ENCODE measurements at places on chromosomes 3 and 15.

DNA sequence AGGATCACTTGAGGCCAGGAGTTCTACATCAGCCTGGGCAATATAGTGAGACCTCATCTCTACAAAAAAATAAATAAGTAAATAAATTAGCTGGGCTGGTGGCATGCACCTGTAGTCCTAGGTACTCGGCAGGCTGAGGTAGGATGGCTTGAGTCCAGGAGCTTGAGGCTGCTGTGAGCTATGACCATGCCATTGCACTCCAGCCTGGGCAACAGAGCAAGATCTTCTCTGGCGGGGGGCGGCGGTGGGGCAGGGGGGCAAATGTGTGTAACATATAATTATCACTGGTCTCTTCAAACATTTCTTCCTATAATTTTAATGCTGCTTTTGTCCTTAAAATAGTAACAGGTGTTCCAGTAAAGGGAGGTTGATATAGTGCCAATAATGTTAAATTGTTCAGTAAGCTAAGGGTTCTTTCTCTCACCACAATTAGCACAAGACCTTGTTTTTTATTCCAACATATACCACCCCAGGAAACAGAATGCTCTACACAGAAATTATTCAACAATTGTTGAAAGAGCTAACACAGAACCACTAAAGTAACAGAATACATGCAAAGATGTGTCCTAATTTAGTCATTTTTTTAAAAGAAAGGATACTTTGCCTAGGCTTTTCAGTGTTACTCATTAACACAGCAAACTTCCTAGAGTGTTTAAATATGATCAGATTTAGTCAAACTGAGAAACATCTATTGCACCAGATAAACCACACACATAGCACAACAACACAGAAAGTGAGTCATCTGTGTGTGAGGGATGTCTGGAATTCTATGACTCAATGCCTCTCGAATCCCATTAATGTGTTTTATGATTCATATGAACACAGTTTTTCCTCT is 29.1 kb downstream of the ANKRD28 start:
- DNase-seq: peak; percentile 90

DNA sequence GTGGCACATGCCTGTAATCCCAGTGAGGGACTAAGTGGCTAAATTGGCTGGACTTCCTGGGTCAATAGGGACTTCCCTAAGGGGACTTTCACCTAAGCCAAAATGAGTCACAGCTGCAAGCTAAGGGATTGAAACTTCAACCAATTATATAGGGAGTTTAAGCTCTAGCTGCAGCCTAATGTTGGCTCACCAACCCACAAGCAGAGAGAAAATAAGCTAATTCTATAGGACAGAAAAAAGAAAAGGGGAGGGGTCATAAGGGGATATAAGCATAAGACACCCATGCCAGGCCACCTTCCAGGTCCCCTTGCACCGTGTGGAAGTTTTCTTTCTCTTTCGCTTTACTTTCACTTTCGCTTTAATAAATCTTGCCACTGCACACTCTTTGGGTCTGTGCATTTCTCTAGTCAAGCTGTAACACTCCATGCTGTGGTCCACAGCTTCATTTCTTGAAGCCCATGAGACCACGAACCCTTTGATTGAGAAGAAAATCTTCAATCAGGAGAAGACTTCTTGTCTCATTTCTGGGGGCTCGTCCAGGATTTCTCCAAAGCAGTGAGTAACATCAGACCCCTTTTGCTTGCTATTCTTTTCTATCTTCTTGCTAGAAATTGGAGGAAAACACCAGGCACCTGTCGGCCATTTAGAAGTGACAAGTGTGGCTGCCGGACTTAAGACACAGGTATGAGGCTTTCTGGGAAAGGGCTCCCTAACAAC is 192.3 kb downstream of the IGSF11 start:
- no peak for DNase-seq

- DNase-seq: peak; percentile 14
Measured at GRCh38 chr15:67068710-67069400, 3.5 kb downstream of the SMAD3 start.

DNA sequence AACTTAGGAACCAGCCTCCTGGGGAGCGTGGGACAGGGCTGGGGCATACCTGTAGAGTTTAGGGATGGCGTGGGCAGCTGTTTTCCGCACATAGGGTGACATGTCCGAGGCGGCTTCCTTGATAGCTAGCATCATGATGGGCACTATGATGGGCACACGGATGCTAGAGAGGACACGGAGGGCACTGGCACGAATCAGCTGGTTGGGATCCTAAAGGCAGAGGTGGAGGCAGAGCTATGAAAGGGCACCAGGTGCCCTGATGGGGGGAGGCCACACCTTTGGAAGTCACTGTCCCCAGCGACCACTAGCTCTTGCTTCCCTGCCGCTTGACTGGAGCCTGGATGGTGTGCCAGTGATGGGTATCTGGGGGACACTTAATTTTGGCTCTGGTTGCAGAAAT is 28.3 kb downstream of the AP3B2 start:
- no peak for DNase-seq

GRCh38 chr15:74798388-74799254 is 14.0 kb upstream of the LMAN1L start:
- no peak for DNase-seq

DNA sequence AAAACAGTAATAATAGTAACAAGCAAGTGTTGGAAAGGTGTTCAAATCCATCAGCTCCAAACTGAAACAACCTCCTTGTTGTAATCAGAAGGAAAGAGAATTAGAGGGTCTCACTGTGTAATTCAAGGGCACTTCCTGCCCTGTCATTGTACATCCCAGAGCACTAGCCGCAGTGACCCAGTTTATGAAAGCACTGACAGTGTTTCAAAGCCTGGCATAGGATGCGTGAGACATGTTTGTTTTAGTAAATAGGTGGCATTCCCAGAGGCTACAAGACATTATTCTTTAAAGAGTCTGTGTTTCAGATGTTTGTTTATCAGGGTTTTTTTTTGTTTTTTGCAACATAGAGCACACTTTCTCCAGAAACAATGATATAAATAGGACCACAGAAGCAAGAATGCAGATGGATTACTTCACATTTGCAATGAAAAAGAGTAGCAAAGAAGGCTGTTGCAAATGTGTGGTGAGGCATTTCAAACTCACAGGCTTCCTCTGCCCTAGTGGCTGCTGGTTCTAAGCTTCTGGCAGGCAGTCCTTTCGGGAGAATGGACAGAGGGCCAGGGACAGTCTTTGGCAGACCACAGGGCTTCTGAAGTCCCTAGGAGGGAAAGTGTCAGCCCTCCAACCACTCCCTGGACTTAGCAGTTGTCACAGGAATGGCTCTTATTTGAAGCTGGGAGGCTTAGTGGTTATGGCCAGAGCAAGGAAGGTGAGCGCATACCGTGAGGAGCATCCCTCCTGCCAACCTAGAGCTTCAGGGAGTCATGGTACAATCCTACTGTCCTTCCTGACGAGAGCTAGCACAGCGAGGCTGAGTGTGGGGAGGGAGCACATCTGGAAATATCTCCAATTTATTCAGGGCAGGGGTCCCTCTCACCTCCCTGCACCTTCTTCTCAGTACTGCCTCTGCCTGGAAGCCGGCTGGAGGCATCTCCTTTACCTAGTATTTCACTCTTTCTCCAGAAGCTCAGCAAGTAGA is 31.4 kb upstream of the TIPARP start:
- DNase-seq: peak; percentile 51

- DNase-seq: no peak
Measured at GRCh38 chr15:81754078-81754477, 291.7 kb downstream of the MEX3B start.

GRCh38 chr15:51403946-51404695 is 62.7 kb downstream of the GLDN start:
- no peak for DNase-seq

GRCh38 chr15:34147371-34148140 is 45.7 kb downstream of the PGBD4 start:
- DNase-seq: no peak

GRCh38 chr15:40468898-40469331 is 1.9 kb upstream of the CHST14 start:
- no peak for DNase-seq

DNA sequence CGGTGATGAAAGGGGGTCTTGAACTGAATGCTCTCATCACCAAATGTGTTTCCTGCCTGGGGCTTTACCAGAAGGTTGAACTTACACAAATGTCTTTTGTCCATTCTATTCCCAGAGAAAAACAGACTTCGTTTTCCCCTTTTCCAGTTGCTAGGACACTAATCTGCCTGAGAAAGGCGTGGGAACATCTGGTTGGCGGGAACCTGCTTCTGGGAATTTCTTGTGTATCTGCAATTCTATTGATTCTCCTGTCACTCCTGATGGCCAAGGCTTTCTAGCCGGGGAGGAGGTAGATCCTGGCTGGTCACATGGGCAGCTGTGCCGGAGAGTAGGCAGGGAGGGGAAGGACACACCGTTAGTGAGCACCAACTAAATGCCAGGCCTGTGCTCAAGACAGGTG is 31.1 kb upstream of the CCDC174 start:
- no peak for DNase-seq

- no peak for DNase-seq
Measured at GRCh38 chr3:69353088-69353478, 32.8 kb downstream of the FRMD4B start.

DNA sequence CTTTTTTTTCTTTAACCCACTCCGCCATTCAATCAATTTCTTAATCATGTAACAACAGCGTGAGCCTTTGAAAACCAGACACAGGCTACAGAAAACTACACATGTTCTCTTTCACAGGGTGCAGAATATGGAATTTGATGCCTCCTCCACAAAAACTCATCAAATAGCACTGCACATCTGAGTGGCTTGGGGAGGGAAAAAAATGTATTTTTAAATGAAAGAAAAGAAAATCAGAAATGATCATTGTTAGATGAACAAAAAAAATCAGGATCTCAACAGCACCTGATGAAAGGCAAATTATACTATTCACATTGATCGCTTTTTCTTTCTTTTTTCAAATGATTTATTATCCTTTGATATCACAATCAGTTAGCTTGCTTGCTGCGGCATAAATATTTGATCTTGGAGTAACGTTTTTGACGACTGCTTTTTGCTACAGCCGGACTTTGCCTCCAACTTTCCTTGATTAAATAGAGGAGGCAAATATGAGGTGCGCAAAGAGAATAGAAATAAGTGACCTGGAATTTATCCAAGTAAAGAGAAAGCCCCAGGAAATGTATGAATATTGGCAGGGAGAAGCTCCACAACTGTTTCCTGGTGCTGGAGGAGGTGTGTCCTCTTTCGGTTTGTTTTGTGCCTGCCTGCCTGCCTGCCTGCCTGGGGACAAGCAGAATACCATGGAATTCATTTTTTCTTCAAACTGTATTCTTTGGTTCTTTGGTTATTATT is 63.1 kb downstream of the EDEM1 start:
- DNase-seq: peak; percentile 31

DNA sequence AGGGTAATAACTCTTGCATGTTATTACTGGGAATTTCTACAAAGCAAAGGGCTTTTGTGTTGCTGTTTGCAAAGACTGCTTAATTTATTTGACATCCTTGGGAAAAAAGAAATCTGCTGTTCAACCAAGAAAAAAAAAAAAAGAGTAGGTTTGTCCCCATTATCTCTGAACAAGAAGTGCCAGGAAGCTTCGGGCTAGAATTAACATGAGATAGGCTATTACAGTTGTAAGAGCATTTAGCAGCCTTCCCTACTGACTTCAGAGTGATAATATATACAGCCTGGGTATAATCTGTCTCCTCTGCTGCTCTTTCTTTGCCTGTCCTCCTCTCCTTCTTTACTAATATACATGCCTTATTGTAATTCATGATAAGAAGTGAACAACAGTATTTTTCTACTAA is 23.3 kb upstream of the CHMP2B start:
- DNase-seq: no peak
